Renal cortex interstitium (tissue), 15 donors: ENCODE measurements at places on chromosomes 4 and X. TPM values are rescaled to one million over a fixed set of nuclear protein-coding genes. Genes with fewer than 3 reads are reported as not detected.

Gene PRKG2
- 1.9 TPM for polyA plus RNA-seq

DNA sequence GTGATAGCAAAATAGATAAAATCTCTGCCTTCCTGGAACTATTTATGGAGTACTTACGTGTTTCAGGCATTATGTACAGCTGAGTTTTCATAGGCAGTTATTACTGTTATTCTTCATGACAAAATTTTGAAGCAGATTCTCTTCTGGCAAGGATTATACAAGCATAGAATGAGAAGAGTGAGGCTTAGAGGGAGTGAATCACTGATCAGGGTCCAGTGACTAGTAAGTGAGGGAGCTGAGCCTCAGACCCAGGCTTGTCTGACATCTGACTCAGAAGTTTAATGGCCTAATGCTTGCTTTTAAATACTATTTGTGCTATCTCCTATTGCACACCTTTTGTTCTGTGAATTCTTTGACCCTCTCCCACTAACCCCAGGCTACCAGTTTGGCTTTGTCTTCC, 110.6 kb downstream of the DTHD1 start:
- DNase-seq, result no peak

GRCh38 chr4:34158878-34159277, 2085.4 kb downstream of the ARAP2 start:
- DNase-seq, result no peak

- DNase-seq, result no peak
These were observed 16.9 kb upstream of the ANOS1 start for GRCh38 chrX:8748855-8749254.

- no peak for DNase-seq
These were observed 346.6 kb downstream of the OPHN1 start for GRCh38 chrX:68086709-68087108.

DNA sequence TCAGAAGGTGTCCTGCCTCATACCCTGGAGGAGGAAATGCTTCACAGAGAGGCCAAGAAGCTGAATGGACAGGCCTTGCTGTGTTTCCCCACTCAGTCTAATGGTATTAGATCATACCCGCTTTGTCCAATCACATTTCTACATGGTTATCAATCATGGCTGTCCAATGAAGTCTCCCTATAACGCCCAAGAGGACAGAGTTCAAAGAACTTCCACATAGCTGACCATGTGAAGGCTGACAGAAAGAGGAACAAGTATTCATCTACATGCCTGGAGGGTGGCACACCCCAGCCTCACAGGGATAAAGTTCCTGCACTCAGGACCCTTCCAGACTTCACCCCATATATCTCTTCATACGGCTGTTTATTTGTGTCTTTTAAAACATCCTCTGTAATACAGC, 123.4 kb downstream of the MANBA start:
- no peak for DNase-seq

GRCh38 chrX:109863811-109864210, 130.8 kb upstream of the ACSL4 start:
- no peak for DNase-seq

DNA sequence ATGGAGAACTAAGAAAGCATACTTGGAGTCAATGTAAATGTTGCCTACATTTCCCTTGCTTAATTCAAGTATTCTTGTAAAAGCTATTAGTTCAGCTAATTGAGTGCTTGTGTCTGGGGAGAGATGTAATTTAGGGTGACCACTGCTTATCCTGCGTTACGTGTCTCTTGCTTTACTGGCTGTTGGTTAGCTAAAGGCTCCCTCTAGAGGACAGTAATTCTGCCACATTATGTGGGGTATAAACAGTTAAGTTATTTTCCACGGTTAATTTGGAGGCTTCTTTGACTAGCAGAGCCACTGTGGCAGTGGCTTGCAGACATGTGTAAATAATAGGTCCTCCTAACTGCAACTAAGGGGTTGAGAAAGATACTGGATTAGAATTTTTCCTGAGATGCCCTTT, 25.3 kb upstream of the NAF1 start:
- no peak for DNase-seq

Gene LRAT
- 0.69 TPM for polyA plus RNA-seq

- peak; percentile 15 for DNase-seq
These were observed 24.3 kb downstream of the PSAPL1 start for GRCh38 chr4:7410446-7410845.

- DNase-seq, result no peak
These were observed 15.0 kb downstream of the C4orf51 start for GRCh38 chr4:145694929-145695328.

Gene EBP
- 76.1 TPM for polyA plus RNA-seq

- DNase-seq, result no peak
These were observed 73.3 kb upstream of the SOD3 start for GRCh38 chr4:24722026-24722568.

DNA sequence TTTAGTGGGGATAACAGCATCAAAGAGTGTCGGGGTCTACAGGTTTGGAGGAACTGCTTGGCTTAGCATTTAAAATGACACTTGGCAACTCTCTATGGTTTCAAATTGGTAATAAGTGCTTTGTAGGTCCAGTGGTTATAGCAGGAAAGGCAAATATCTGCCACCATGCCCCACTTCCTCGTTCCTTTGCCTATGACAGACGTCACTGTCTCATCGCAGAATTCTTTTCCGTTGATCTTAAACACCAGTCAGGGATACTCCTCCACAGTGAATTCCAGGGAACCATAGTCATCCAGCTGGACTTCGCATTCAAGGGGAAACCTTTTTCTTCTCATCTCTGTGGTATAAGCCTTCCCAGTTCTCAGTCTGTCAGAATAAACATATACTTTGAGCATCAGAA, 319.1 kb downstream of the GPAT3 start:
- DNase-seq, result peak; percentile 25

Gene FAT1
- polyA plus RNA-seq, result 219 TPM

DNA sequence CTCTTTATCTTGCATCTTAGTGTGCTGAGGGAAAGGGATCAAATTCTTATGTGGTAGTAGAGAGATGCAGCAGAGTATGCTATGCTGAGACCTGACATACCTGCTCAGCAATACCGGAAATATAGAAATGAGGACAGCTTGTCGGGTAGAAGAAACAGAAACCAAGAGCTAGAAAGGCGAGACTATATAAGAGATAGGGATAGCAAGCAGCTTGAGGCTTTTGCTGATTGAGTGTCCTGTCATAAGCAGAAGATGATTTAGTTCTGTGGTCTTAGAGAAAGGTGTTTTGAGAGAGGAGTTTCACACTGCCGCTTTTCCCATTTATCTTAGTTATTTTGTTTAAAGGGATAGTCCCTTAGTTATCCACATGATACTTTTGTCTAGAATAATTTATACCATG, 31.7 kb downstream of the USP9X start:
- no peak for DNase-seq

DNA sequence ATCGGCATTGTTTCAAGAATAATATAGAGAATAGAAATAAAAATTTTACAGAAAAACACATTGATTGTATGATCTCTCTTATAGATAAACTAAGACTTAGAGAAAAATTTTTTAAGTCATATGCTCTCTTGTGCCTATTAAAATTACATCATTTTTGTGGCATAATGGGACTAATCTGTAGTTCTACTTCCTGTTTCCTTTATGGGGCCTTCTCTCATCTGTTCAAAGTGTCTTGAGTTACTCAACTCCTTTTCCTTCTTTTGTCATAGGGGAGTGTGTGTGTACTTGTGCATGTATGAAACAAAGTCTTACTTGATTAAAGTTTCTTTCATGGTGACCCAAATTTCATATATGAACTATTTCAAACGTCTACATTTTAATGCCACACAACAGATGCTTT, 1448.9 kb upstream of the TENM3 start:
- no peak for DNase-seq

DNA sequence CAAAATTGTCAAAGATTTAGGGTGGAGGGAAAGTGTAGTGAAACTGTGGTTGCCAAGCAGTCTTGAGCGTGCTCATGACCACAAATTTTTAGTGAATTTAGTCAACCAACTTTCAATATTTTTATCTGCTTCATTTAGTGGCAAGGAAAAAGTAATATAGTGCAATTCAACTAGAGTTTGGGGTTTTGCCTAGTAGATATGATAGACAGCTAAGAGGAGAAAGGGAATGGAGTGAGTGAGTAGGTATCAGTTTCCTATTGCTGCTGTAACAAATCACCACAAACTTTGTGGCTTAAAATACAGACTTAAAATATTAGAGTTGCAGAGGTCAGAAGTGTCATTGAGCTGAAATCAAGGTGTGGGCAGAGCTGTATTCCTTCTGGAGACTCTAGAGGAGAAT, 3.7 kb upstream of the CT47C1 start:
- no peak for DNase-seq

GRCh38 chr4:145716661-145717200, 36.8 kb downstream of the C4orf51 start:
- DNase-seq, result no peak

DNA sequence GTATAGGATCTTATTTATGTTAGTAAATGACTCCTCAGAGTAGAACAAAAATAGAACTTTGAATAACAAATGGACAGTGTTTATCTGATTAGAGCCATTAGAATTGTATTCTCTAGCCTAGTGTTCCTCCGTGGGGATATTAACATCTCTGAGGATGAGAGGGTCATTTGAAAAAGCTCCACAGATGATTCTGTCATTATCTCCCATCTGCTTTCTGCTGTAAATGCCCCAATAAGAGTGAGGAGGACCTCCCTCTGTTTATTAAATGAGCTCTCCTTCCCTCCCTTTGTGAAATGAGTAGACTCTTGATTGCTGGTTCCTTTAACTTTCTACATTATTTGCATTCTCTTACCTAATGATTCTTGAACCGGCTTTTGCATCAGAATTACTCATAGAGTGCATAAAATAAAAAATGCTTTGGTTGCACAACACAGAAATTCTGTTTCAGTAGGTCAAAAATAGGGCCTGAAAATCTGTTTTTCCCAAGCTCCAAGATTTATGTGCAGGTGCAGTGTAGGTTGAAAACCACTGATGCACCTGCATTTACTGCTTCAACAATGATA, 18.0 kb downstream of the GC start:
- no peak for DNase-seq

Gene LRP2BP
- 2.6 TPM for polyA plus RNA-seq

Gene ATP8A1
- 31.1 TPM for polyA plus RNA-seq

Gene C4orf50
- polyA plus RNA-seq, result 0.03 TPM

Gene CCDC149
- 21.9 TPM for polyA plus RNA-seq

GRCh38 chrX:9465380-9466123, 694 bp downstream of the TBL1X start:
- DNase-seq, result no peak
